Epithelial cell of prostate (primary cell): ENCODE measurements at places on chromosomes 2 and 18.

DNA sequence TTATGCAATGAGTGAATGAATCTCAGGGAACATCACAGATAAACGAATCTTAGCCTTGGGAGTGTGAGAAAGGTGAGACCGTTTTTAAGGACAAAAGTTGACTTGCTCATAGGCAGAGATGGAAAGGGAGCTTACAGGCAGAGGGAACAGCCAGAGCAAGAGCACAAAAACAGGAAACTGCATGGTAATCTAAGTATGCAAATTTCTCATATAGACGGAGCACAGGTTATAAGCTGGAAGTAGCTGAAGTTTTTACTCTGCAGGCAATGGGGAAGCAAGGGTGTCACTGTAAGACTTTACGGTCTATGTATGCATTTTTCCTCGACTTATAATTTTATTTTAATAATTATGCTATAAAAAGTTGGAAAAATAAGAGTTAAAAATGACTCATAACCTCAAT, 44.8 kb upstream of the STRN start:
- no peak for DNase-seq

- DNase-seq: peak; percentile 41
Measured at GRCh38 chr18:57649556-57650500, 28.2 kb upstream of the NARS1 start.

DNA sequence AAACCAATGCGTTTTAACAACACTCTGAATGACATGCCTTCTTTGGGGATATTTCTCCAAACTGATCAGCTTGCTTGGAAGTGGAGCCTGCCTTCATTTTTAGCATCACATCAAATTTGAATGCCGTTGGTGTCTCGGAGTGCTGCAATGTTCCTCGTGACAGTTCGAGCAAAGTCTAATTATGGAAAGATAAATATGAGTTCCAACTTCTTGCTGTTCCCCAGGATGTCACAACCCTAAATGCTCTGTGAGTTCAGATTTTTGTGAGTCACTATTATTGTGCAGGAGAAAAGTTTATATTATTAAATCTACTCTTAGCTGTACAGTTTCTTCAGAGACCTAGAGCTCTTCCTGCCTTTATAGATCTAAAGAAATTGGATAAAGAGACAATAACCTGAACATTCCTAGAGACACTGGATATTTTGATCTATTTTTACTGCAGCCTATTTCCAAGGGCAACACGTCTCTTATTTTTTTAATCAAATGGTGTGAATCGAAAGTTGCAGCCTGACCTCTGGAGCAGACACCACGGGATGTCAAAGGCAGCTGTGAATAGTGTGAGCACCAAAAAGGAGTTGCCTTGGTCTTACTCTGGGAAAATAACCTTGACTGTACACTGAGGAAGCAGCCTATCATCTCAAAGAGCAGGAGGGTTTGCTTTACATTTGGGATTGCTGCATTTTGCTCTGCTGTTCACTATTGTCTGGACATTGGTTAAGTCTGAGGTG, 330.1 kb downstream of the TDRD15 start:
- DNase-seq: no peak

DNA sequence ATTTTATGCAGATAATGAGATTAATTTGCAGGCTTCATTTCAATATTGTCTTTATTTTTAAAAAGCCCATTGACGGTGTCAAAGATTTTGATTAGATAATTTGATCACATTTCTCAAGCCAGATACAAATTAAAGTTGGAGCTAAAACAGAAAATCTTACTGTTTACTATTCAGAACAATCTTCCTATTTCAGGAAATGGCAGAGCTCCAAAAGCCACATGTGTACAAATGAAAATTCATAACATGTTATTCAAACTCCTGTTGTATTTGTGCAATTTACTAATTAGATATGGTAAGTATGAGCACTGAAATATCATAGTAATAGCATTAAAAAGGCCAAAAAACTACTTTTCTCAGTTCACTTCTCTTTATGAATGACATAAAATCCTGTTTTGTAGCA, 682.9 kb downstream of the KCNJ3 start:
- no peak for DNase-seq

DNA sequence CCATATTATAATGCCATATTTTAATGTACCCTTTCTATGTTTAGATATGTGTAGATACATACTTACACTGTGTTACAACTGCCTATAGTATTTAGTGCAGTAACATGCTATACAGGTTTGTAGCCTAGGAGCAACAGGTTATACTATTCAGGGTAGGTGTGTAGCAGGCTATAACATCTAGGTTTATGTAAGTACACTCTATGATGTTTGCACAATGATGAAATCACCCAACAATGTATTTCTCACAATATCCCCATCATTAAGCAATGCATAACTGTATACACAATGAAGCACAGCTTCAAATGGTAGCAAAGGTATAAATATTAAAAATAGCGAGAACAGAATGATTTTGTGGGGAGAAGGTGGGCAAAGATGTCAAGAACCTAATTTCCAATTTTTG, 117.8 kb downstream of the DYM start:
- peak; percentile 44 for DNase-seq
